ENCODE measurements at places on chromosomes 7 and 10.

DNA sequence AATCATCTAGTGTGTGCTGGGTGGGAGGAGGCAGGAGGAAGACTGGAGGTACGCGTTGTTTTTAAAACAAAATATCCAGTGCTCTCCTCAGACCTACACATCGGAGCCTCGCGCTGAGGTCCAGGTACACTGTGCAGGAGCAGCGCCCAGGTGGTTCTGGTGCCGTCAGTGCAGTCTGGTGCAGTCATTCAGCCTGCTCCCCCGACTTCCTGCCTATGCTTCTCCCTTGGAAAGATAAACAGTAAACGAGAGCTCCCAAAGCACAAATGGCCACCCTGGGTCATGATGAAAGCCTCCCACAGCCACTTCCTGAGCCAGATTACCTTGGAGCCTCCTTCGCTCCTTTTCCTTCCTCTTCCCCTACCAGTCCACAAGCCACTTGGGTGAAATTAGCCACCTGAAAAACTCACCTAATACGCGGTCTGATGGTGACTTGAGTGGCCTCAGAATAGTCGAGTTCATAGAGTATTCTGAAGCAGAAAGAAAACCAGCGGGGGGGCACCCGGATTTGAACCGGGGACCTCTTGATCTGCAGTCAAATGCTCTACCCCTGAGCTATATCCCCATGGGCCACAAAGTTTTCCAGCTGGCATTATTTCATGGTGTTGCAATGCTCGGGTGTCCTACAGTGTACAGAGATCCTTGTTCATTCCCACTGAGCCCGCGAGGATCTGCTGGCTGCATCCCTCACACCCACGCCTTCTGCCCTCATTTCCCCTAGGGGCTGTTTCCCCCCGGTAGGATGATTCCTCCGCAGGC lies 82.5 kb downstream of the ZNF467 start:
- DNase-seq, result no peak

GRCh38 chr7:95828824-95829790 lies 56.8 kb downstream of the DYNC1I1 start:
- no peak for DNase-seq

GRCh38 chr7:76047305-76047810 lies 442 bp downstream of the STYXL1 start:
- DNase-seq, result no peak

DNA sequence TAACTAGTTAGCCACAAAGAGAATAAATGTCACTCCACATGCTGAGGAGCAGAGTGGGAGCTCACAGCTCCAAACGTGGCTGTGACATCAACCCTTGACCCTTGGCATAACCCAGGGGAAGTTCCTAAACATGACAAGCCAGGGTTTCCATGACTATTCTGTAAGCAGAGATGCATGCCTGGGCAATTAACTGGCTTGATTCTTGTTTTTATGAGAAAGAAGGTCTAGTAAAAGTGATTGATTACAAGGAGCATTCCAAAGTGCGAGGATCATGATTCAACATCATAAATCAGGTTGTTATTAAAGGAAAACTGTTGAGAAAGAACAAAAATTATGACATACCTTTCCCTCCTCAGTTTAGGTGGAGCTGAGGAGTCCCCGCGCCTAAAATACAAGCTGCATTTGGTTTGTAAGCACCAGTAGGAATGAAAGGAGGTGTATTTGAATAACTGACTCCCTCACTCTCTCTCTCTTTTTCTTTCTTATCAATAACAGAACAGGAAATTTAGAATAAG lies 108.4 kb downstream of the SFMBT2 start:
- DNase-seq, result no peak

GRCh38 chr10:126734967-126735366 lies 64.5 kb upstream of the C10orf90 start:
- no peak for DNase-seq

GRCh38 chr7:50697748-50698147 lies 84.9 kb downstream of the GRB10 start:
- DNase-seq, result no peak

DNA sequence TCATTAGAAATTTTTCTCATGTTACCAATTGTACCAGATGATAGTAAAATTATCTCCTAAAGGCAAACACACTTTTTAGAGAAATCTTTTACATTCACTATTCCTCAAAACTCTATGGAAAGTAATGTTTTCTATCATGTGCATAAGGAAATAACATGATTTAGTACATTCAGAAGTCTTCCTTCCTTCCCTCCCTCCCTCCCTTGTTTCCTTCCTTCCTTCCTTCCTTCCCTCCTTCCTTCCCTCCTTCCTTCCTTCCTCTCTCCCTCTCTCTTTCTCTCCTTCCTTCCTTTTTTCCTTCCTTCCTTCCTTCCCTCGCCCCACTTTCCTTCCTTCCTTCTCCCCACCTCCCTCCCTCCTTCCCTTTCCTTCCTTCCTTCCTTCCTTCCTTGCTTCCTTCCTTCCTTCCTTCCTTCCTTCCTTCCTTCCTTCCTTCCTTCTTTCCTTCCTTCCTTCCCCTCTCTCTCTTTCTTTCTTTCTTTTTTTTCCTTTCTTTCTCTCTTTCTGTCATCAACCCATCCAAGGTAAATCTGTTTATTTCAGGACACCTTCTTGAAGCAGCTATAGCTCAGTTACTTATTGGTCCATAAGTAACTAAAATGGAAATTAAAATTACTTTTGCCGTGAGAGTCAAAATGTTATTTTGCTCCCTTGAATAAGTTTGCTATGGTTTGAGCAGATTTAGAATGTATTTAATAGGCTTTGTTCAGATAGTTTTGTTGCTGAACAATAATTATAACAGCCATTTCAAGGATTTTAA lies 197.9 kb downstream of the PLXDC2 start:
- no peak for DNase-seq

- no peak for DNase-seq
Observed at GRCh38 chr7:38016567-38016966, 96.1 kb downstream of the EPDR1 start.

DNA sequence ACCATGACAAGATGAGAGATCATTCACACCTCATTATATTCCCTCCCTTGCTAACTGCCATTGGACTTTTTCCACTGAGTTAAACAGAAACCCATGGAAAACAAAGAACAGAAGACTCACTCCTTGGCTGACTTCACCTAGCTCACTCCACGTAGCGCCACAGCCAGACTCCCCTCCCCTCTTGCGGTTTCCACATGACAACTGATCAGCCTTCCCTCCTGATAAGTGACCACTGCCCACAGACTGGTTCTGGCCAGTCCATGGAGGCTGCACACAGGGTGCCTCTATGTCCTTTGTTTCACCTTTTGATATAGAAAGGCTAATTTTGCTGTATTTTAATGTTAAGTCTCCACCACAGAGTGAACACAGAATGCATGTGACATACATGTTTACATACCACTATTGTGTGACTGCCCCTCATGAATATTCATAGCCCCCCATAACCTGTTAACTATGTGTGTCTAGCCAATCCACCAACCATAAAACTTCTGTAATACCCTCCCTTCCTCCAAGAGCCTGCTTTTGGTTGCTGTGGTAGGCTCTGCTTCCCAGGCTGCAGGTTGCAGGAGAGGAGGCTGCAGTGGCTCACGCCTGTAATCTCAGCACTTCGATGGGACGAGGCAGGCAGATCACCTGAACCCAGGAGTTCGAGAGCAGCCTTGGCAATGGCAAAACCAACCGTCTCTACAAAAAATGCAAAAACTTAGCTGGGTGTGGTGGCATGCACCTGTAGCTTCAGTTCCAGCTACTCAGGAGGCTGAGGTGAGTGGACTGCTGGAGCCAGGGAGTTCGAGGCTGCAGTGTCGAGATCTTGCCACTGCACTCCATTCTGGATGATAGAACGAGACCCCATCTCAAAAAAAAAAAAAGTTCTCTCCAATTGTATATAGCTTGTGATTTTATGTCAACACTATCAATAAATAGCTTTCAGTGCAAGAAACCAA lies 10.0 kb upstream of the IFIT5 start:
- DNase-seq, result no peak

- no peak for DNase-seq
Observed at GRCh38 chr7:130940907-130941306, 206.9 kb upstream of the KLF14 start.

All from natural killer cell (primary cell).